ENCODE measurements at places on chromosomes 6 and 20. TPM values are rescaled to one million over a fixed set of nuclear protein-coding genes. Genes with fewer than 3 reads are reported as not detected.

GRCh38 chr20:53827292-53828087 is 233.9 kb upstream of the ZNF217 start:
- H3K36me3 ChIP-seq: no peaks in the 10 kb centered on the region
- no peak for DNase-seq

- no peaks in the 10 kb centered on the region for H3K27me3 ChIP-seq
- no peak for DNase-seq
- H3K36me3 ChIP-seq: no peaks in the 10 kb centered on the region
- no peaks in the 10 kb centered on the region for H3K4me1 ChIP-seq
Observed at GRCh38 chr6:23454080-23454976, 671.7 kb upstream of the NRSN1 start.

- no peaks in the 10 kb centered on the region for H3K27me3 ChIP-seq
- DNase-seq: no peak
Observed at GRCh38 chr6:81451787-81452186, 300.7 kb downstream of the TENT5A start.

DNA sequence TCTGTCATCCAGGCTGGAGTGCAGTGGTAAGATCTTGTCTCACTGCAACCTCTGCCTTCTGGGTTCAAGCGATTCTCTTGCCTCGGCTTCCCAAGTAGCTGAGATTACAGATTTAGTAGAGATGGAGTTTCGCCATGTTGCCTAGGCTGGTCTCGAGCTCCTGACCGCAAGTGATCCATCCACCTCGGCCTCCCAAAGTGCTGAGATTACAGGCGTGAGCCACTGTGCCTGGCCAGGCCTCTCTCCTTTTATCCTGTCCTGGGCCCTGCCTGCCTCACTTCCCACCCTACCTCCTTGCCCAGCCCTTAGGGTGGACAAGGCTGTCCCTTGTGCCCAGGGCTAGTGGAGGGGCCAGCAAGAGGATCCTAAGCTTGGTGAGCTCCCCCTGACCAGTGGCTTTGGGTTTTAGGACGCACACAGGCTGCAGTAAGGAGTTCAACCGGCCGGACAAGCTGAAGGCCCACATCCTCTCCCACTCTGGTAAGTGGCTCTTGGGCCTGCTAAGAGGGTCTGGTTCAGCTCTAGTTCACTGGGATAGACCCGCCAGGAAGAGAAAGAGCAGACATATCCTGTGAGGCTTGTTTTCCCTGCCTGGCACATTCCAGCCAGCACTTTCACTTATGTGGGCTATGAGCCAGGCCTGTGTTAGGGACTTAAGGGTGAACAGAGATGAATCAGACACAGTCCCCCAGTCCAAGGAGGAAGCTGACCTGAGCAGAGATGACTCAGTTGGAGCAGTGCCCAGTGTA is 21.9 kb upstream of the CHMP4B start:
- peaks cover 7% of the 10 kb centered on the region for H3K36me3 ChIP-seq
- peak; percentile 89 for DNase-seq

- H3K27ac ChIP-seq: no peak overlapping the region
- H3K4me3 ChIP-seq: no peak overlapping the region
- DNase-seq: no peak
- H3K36me3 ChIP-seq: no peaks in the 10 kb centered on the region
- H3K27me3 ChIP-seq: no peaks in the 10 kb centered on the region
Observed at GRCh38 chr6:35977308-35977707, 47.1 kb downstream of the SLC26A8 start.

The YIPF3 gene
- 116 TPM for total RNA-seq

The CDH22 gene
- 0.34 TPM for total RNA-seq

The SYCP2 gene
- 2.7 TPM for total RNA-seq

Measured in upper lobe of left lung (tissue), 6 donors.